ENCODE measurements at places on chromosomes 13 and 19. TPM values are rescaled to one million over a fixed set of nuclear protein-coding genes. Genes with fewer than 3 reads are reported as not detected.

WDFY2 gene
- 11.5 TPM for polyA plus RNA-seq

TMEM145 gene
- polyA plus RNA-seq: not detected

CKM gene
- polyA plus RNA-seq: not detected

COL4A1 gene
- 183 TPM for polyA plus RNA-seq

DNA sequence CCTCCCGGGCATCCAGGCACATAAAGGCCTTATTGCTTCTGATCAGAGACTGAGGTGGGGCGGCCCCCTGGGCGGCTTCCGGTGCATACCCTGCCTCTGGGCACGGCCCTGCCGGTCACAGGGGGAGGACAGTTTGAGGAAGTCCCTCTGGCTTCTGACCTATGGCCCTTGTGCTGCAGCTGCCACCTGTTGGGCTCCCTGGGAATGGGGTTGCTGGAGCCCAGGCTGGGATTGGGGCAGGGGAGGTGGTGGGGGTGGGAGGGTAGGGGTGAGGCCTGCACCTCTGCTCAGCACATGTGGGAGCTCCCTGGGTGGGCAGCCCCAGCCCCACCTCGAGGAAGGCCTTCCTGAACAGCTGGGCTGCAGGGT, 10.7 kb downstream of the ANO8 start:
- DNase-seq: no peak

GRCh38 chr13:98930151-98930591, 47.7 kb downstream of the DOCK9 start:
- DNase-seq: no peak

All from GM23248 (cell line).